Lower leg skin (tissue), 4 donors: ENCODE measurements at places on chromosomes 1 and 21. TPM values are rescaled to one million over a fixed set of nuclear protein-coding genes. Genes with fewer than 3 reads are reported as not detected.

The INKA2 gene
- 5.9 TPM for total RNA-seq

- DNase-seq = no peak
These were observed 1.4 kb downstream of the DVL1 start for GRCh38 chr1:1347663-1348419.

DNA sequence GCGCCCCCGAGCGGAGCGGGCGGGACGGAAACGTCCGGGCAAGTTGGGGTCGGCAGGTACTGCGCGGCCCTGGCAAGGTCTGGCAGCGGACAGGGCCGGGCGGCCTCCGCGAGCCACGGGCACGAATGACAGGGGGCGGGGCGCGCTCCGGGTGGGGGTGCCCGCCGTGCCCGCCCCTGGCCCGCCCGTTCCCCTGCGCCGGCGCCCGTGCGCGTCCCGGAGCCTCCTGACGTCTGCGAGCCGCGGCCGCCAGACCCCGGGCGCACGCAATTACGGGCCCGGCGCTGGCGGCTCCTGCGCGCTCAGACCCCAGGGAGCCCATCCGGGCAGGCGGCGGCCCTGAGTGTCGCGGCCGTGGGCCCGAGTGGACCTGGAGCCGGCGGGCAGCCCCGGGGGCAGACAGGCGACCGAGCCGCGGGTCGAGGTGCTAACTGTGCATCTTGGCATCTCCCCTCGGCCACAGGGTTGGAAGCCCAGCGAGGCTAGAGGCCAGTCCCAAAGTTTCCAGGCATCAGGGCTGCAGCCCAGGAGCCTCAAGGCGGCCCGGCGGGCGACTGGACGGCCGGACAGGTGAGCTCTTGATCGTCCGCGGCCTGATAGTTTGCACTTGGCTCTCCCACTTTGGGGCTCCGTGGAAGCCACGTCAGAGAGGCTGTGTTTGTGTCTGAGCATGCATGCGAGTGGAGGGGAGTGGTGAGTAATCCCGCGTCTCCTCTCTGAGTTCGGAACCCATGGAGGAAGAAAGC lies 918 bp downstream of the MIB2 start:
- DNase-seq = no peak

- DNase-seq = no peak
These were observed 56.9 kb downstream of the FHAD1 start for GRCh38 chr1:15303935-15304334.

The CFAP74 gene
- total RNA-seq = not detected

The ELAPOR1 gene
- total RNA-seq = 16.4 TPM

The VANGL2 gene
- total RNA-seq = 27.3 TPM

GRCh38 chr1:26318338-26319064 lies 743 bp downstream of the CD52 start:
- DNase-seq = no peak

DNA sequence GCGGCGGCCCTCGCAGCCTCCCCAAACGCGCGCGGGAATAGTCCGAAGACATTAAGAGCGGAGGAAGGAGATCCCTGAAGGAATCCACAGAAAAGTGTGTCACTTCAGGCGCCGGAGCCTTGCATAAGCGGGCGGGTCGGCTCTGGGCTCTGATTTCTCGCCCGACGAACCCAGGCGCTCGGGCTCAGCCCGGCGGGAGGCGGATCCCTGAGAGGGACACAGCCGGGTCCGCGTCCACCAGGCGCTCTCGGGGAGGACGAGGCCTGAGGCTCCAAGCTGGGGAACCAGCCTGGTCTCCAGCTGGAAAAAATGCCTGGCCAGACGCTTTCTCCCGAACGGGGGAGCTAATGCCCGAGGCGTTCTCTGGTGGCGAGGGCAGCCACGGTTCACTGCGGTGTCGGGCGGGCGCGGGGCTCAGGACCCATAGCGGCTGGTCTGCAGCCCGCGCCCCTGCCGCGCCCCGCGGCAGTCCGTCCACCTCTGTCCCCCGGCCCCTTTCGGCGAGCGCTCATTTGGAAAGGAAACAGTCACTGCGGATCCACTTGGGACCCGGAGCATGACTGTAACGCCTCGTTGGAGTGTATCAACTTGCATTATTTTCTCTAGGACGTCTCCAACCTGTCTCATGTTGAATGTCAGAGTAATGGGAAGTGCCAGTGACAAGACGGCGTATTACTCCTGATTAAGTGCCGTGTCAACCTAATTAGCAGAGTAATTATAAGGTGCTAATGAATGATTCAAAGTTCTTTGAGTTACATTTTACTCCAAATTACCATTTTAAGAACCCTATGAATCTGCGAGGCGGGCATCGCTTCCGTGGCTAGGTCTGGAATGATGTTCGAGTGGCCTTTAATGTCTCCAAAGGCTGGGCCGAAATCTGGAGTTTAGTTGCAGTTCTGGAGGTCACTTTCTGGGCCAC lies 1.6 kb upstream of the BARHL2 start:
- no peak for DNase-seq

The C1orf53 gene
- 10.2 TPM for total RNA-seq

DNA sequence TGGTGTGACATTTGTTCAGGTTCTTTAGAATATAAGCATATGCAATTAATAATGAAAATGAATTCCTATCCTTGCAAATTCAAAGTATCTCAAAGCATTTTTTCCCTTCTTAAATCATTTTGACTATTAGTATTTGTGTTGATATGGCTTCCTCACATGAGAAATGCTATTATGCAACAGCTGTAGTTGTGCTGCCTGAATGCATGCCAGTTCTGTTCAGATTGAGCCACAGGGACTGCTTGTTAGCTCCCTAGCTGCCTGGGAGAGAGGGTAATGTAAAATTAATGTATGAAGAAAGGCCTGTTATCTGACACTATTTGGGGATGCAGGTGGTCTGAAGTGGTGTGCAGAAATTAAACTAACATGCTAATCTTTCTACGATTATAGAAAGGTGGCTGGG lies 45.5 kb downstream of the CACHD1 start:
- peak; percentile 89 for DNase-seq

The CDKN2C gene
- total RNA-seq = 14.4 TPM

The TGFB2 gene
- total RNA-seq = 0.55 TPM

- DNase-seq = no peak
These were observed 9.1 kb downstream of the PLOD1 start for GRCh38 chr1:11943619-11944018.

DNA sequence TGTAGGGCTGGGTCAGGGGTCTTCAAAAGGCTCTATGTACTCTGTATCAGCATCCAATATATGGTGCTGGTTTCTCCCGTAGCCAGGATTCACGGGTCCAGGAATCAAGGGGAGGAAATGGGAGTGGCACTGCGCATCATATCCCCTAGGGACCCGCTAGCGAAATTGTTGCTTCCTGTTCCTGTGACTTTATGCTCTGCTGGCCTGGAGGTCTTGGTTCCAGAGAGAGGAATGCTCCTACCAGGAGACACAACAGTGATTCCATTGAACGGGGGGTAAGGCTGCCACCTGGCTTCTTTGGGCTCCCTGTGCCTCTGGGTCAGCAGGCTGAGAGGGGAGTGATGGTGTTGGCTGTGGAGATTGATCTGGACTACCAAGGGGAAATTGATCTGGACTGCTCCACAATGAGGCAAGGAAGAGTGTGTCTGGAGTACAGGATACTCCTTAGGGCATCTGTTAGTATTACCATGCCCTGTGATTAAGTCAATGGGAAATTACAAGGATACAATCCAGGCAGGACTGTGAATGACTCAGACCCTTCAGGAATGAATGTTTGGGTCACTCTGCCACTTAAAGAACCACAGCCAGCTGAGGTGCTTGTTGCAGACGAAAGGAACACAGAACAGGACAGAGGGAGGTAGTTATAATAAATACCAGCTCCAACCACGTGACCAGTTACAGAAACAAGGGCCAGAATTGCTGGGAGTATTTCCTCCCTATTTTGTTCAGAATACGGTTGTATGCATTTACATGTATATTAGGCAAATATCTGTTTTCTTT lies 10.2 kb downstream of the SPSB1 start:
- DNase-seq = no peak
